ENCODE measurements at places on chromosomes 1 and 21.

GRCh38 chr1:118503752-118504151 is 318.7 kb upstream of the SPAG17 start:
- no peak for DNase-seq

DNA sequence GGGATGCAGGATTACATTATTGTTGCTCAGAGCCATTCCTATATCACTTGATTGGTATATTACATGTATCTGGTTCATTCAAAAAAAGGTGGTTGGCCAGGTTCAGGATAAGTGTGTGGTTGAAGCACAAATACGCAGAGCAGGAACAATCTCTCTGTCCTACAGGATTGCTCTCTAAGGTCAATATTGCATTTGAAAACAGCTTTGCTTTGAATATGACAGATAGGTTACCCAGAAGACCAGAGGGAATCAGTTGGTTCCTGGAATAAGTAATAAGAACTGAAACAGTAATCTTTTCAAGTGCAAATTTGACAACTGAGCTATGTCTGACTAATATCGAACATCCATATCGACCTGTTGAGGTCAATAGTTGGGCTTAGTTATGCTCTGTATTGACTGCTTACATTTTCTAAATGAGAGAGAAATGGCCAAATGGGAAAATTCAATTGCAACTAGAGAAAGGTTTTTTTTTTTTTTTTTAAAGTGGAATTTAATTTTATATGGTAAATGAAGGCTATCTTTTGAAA is 176.8 kb downstream of the ATP6V1G3 start:
- DNase-seq, result no peak

- DNase-seq, result no peak
Observed at GRCh38 chr1:186708694-186709097, 28.5 kb upstream of the PTGS2 start.

DNA sequence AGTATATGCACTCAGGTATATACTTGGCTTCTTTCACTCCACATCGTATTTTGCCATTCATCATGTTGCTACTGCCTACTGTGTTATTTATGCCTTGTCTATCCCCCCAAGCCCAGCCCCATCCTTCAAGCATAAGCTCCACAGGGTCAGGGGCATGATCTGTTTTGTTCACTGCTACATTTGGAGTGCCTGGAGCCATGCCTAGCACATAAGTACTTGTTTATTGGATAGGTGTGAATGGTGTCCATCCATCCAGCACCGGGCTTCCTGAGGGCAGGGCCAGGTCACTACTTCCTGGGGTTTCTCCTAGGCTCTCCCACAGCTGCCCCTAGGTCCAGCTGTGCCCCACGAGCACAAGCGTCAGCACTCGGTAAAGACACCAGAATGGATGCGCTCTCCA is 289.0 kb upstream of the VAMP3 start:
- no peak for DNase-seq

DNA sequence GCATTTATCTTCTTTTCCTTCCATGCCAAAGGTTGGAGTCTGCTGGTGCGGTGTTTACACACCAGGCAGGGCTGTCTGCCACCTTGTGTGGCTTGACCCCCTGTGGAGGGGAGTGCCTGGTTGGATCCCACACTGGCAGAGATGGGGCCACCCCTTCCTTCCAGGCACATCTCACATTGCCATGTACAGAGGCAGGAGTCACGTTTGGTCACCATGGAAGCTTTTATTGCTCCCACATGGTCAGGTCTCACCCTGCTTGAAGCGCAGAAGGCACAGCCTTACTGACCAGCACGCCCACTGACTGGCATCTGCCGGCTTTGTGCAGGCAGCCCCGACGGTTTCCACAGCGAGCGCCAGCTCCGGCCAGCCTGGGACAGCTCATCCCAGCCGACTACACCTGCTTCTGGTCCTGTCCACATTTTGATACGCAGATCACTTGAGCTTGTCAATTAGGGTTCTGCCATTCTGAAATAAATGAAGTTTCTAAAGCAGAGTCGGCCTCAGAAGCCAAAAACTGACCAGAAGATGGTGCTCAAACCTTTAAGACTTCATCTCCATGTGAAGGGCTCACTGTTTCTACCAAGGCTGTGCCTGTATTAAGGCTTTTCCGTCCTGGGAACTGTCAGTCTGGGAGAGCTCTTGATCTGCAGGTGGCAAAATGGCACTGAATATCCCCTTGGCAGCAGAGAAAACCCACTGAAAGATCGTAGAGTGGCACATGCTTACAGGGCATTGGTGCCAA is 35.6 kb upstream of the EPHA8 start:
- DNase-seq, result no peak

DNA sequence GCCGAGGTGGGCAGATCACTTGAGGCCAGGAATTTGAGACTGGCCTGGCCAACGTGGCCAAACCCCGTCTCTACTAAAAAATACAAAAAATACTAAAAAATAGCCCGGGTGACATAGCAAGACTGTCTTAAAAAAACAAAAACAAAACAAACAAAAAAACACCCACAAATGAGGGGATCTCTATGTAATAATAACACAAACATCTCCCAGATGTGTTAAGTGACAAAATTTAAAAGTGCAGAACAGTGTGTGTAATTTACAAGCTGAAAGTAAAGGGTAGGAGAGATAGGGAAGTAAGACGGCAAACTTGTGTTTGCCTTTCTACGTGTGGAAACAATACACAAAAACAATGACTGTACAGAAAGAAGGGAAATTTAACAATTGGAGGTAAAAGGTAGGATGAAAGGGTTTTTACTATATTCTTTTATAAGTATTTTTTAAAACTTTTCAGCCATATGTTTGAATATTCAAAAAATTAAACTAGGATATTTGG is 36.3 kb downstream of the ARID4B start:
- DNase-seq, result no peak

GRCh38 chr1:36149237-36149972 is at the start of gene TRAPPC3:
TSS of gene TRAPPC3 (minus strand) at chr1:36149486. CDS start at chr1:36149378, 108 bp downstream.
- DNase-seq, result peak; percentile 100

GRCh38 chr1:3651930-3652547 is at the start of gene TP73:
TSS of gene TP73 (plus strand) at chr1:3652516. CDS start at chr1:3682366, 29,850 bp downstream.
- DNase-seq, result no peak

DNA sequence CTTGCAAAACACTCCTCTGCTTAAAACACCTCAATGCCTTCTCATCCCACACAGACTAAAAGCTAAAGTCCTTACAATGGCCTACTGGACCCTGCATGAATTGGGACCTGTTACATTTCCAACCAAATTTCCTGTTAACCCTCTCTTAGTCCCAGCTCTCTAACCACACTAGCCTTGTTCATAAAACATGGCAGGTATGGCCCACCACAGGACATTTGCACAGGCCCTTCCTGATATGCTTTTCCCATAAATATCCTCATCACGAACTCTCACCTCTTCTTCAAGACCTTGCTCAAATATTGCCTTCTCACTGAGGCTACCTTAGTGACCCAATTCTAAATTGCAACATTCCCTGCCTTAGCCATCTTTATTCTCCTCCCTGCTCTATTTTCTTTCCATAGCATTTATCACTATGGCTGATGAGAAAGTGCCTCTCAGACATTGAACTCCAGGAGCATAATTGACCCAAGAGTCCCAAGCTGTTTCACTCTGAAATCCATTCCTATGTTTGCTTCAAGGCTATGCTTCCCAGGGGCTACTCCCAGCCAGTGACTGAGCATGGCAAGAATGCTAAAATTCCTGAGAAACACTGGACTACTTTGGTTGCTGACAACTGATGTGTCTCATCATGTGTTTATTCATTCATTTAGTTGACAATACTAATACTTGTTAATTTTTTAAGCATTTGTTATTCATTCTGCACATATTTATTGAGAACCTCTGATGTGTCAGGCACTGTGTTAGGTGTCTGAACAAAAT is 2.7 kb upstream of the PALMD start:
- no peak for DNase-seq

DNA sequence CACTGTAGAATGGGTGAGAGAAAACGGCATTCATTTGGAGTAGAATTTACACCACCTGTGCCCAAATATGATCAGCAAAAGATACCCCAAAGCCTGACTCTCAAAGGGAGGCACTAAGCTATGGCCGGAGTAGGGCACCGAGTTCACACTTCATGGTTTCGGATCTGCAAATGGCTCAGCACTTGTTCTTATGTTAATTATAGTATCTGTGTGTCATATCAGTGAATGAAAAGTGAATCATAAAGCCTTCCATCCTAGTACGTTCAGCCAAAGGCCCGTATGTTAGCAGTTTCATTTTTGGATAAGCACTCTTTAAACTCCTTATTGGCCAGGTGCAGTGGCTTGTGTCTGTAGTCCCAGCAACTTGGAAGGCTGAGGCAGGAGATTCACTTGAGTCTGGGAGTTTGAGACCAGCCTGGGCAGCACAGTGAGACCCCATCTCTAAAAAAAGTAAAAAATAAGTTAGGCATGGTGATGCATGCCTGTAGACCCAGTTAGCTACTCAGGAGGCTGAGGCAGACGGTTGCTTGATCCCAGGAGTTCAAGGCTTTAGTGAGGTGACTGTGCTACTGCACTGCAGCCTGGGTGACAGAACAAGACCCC is 4.9 kb upstream of the CORT start:
- DNase-seq, result no peak

- DNase-seq, result no peak
Observed at GRCh38 chr1:925561-926421, 2.1 kb downstream of the SAMD11 start.

- DNase-seq, result peak; percentile 53
Observed at GRCh38 chr21:26967062-26967913, at the start of gene ADAMTS5. TSS of gene ADAMTS5 (minus strand) at chr21:26967088. CDS start at chr21:26966391, 697 bp downstream.

DNA sequence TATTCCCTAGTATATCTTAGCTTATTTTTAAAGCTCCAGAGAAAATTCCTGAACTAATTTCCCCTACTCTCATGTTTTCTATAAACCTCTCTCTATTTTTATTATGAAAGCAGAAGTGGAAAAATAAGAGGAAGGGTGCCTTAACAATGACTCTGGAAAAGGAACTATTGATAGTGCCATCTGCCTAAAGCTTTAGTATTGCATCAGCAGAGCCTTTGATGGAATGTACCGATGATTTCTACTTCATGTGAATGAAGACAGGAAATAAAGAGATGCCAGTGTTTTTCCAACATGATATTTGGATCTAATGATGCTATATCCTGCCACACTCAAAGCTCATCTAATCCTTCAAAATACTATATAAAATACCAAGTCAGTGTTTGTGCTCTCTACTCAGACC is 35.1 kb downstream of the TNFSF18 start:
- DNase-seq, result no peak

- DNase-seq, result no peak
Observed at GRCh38 chr1:164772635-164773034, 213.7 kb downstream of the PBX1 start.

DNA sequence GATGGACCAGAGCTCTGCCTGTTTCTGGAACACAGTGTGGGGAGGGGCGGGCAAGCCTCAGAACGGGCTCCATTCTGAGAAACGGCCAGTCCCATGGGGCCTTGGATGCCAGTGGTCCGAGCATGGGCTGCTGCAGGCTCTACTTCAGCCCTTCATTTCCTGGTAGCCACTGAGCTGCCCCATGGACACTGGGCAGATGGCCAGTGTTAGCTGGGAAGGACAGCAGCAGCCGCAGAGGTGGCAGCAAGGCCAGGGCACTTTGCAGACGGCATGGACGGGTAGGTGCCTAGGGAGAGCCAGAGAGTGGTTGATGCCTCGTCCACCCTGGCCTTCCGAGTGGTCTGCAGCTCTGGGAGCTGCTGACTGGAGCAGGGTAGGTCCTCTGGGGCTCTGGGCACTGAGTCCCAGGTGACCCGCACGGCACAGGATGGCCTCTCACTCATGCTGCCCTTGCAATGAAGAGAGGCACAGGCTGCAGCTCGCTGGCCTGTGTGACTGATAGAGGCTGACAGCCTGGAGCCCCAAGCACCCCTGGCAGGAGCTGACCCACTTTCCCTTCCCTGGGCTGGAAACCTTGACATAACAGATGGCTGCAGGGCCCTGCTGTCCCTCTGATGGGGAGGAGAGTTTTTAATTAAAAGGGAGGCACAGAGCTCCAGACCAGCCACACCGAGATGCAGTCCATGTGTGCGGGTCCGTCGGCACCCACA is 87.7 kb upstream of the COL6A1 start:
- DNase-seq, result no peak

GRCh38 chr1:156226116-156226538 is 13.3 kb downstream of the PMF1 start:
- no peak for DNase-seq

GRCh38 chr21:45064618-45065399 is 9.6 kb upstream of the ADARB1 start:
- DNase-seq, result peak; percentile 40

DNA sequence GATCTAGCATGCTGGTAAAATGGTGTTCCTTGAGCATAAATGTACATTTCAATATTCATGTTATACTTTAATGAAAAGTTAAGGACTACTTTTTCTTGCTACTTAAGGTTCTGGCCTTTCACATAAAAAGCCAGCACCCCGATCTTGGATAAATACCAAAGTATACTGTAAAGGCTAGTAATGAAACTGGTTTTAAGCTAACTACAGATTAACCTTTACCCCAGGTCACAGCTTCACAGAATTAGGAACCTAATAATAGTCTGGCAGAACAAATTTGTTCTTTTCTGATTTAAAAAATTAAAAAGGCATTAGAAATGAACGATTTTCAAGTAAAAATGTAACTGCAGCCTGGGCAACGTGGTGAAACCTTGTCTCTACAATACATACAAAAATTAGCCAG is 23.5 kb downstream of the DIPK1A start:
- no peak for DNase-seq

GRCh38 chr1:113895098-113895497 is 7.7 kb upstream of the BCL2L15 start:
- DNase-seq, result no peak

GRCh38 chr1:217540321-217540720 is 90.6 kb downstream of the GPATCH2 start:
- no peak for DNase-seq

DNA sequence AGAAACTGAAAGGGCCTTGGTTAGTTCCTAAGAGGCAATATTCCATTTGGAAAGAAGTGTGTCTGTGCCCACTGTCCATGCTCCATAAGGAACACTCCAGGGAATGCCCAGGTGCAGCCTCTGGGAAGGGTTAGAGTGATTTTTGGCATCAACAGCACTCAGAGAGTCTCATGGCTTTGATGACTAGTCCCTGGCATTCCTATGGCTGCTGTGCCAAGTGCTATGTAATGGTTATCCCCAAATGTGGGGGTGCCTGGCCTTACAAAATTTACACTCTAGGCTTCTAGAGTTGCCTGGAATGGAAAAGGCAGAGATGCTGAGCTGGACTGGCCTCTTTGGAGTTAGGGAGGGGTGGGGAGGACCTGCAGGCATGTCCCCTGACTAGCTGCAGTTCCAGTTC is 75.0 kb upstream of the BCAR3 start:
- no peak for DNase-seq

GRCh38 chr1:218817691-218818465 is 355.8 kb upstream of the LYPLAL1 start:
- no peak for DNase-seq

DNA sequence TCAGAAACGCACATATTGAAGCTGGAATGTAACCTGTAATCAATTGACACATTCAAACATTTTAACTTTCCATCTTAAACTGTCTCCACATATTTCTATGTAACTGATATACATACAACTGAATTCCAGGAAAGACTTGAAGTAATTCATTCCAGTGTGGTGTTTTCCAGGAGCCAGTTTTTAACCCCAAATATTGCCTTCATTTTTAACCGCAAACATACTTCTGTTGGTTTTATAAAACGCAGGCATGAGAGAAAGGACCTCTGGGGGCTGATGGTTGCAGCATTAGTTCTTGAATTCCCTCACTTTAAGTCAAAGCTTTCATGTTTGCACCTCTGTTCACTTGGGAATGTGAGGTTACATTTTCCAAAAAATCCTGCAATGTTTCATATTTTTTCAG is 204.1 kb downstream of the CRB1 start:
- no peak for DNase-seq

- DNase-seq, result no peak
Observed at GRCh38 chr1:36256558-36257374, 32.5 kb downstream of the THRAP3 start.

- DNase-seq, result no peak
Observed at GRCh38 chr1:99133756-99134500, 129.3 kb upstream of the PLPPR5 start.

GRCh38 chr1:53369761-53370160 is 41.9 kb upstream of the LRP8 start:
- no peak for DNase-seq
